ENCODE measurements at places on chromosomes 2 and 18. TPM values are rescaled to one million over a fixed set of nuclear protein-coding genes. Genes with fewer than 3 reads are reported as not detected.

CD8B2 gene
- polyA plus RNA-seq = 0.15 TPM

- DNase-seq = no peak
These were observed 294.3 kb upstream of the SETBP1 start for GRCh38 chr18:44386401-44386800.

GKN1 gene
- polyA plus RNA-seq = not detected

DNA sequence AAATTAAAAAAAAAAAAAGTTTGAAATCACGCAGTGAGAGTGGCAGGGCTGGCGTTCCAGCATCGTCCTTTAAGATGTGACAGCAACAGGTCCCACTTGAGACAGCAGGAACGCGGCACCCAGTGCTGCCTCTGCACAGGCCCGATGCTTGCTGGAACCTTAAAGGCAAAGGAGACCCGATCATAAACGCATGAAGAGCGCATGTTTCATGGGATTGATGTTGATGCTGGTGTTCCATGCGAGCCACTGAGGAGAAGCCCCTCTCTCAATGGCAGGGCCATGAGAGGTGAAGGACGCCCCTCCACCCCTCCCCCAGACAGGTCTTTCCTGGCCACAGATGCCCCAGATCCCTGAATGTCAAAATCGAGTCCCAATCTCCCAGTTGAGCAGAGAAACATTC, 17.9 kb upstream of the ALPI start:
- DNase-seq = no peak

BOK gene
- 16.3 TPM for polyA plus RNA-seq

TMEM163 gene
- 2.3 TPM for polyA plus RNA-seq

- DNase-seq = no peak
These were observed 98.1 kb downstream of the ARMC9 start for GRCh38 chr2:231296401-231296974.

GRCh38 chr2:164430166-164430783, 191.0 kb downstream of the GRB14 start:
- DNase-seq = peak; percentile 24

DNA sequence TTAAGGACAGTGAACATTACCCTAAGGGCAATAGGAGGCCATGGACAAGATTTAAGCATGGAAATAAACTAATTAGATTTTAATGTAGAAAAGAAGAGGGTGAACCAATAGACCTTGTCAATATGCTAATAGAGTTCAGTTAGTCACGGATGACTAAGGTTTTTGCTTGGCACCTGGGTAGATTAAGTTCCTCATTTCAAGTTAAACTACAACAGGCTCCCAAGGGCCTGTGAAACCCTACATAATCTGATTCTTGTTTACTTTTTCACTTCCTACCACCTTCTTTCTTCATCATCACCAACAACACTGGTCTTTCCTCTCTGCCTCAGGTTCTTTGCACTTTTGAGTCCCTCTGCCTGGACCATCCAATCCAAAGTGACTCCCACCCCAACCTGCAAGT, 14.8 kb downstream of the SP110 start:
- no peak for DNase-seq

DNA sequence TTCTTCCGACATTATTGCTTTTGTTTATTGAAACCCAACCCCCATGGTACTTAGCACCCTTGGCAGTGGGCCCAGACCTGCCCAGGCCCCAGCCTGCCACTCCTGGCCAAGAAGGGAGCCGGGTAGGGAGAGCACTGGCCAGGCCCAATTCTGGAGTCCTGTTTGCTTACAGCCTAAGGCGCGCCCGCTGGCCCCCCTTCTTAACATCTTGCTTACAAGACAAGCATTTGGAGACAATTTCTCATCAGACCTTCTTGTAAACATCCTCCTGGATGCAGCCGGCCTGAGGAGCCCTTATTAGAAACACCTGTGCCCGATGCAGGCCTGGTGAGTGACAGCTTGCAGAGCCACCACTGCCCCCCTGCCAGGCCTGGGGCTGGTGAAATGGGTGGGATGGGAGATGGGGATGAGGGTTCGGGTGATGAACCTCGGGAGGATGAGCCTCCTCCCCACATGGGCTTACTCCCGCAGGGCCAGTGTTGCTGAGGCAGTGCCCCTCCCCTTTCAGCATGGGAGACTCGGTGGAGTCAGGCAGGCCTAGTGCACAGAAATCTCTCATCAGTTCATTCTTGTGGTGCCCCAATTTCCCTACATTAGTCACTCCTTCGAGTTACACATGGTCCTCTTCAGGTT, 217.5 kb downstream of the CYP26B1 start:
- no peak for DNase-seq

FAM237A gene
- not detected for polyA plus RNA-seq

DNA sequence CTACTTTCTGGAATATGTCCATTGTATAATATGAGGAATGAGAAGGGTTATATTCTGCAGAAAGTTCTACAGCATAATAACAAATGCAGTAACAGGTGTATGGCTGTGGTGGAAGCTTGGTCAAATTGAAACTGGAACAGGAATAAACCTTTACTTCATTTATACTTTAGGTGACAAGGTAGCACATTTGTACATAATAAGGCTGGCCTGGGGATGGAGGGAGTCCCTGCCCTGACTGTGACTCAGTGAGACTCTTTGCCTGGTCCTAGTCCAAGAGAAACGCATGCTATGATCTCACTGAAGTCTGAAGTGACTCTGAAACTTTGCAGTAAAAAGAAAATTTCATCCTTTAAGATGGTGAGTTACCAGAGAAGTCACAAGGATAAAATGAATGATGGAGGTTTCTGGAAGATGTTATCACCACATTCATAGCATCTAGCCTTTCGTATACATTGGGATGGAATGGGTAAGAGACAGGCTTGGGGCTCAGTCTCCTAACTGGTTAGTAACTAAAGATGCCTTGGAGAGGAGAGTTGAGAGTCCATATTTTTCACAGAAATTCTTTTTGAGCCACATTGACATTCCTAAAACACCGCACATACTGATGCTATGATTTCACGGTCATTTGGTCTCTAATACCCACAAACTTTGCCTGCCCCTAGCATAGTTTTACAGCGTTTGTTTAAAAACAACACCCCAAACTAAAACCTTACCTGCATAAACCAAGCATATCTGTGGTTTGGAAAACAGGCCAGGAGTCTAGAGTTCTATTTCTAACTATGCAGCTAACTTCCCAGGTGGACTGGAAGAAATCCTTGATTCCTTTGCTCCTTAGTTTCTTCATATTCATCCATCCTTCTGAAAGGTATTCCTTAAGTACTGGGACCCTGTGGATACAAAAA, 42.4 kb upstream of the NABP1 start:
- DNase-seq = no peak

- no peak for DNase-seq
These were observed 45.0 kb downstream of the MAP2 start for GRCh38 chr2:209468846-209469245.

DNA sequence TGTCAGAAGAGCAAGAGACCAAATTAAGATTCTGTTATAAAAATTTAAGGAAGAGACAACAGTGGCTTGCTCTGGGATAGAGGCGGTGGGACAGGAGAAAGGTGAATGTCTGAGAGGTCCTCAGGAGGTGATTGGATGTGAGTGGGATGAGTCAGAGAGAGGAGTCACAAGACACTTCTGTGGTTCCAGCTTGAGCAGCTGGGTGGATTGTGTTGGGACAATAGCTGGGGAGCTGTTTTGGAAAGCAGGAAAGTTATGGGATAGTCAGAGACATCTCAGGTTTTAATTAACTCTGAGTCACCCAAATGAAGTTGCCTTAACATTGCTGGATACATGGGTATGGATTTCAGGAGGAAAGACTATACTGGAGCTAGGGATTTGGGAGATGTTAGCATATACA, 218.0 kb upstream of the TRIB2 start:
- DNase-seq = no peak

GRCh38 chr2:232043966-232044365, 82.5 kb downstream of the DIS3L2 start:
- no peak for DNase-seq

GPR55 gene
- polyA plus RNA-seq = 0.22 TPM

GRCh38 chr2:189465478-189465877, 24.2 kb downstream of the WDR75 start:
- no peak for DNase-seq

- DNase-seq = no peak
These were observed 136.0 kb downstream of the ZNF804A start for GRCh38 chr2:184734338-184734737.

DNA sequence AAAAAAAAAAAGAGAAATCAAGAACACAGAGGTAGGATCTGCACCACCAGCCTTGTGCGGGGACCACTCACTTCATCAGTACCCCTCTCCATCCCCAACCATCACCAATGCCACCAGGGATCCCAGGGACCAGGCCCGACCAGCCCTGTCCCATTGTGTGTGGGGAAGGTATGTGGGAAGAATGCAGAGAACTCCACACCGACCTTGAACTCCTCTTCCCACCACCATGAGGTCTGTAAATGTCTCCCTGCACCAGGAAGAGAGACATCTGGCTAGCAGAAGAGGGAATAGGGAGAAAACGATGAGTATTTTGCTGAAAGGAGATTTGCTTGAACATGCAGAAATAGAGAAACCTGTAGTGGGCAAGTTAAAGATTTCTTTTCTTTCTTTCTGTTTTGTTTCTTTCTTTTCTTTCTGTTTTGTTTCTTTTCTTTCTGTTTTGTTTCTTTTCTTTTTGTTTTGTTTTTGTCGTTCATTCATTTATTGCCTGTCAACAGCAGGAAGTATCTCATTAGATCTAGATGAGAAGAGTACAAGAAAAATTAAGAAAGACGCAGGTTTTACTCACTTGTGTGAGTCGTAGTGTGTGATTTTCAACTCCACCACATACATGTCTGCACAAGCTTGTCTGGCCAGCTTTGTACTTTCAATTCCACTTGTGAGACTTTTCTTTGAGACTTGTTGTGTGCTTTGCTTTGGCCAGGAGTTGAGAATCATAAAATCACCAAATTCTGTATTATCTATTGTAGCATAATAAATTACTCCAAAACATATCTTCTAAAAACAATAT, 179.8 kb upstream of the HAAO start:
- no peak for DNase-seq

- DNase-seq = no peak
These were observed 103.7 kb downstream of the RBMS1 start for GRCh38 chr2:160389875-160390274.

GRCh38 chr2:33069894-33070651, 123.3 kb downstream of the LTBP1 start:
- DNase-seq = no peak

DNA sequence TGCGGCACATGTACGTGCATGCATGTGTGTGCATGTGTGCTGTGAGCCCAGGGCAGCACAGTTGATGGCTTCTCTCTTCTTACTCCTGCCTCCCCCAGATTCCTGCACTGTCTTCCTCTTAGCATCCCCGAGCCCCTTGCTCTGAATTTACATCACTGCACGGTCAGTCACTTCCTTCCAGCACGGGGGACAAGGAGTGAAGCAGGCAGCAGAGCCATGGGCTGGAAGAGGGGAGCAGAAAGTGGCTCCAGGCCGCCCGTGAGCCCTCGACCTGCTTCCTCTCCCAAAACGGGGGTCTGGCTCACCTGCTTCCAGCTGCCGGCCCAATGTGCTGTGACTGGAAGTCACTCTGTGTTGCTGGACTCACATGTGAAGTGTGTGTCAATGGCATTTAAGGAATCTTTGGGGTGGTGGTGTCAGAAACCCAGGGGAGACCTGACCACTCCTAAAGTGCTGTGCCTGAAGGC, 106.1 kb downstream of the FAM210A start:
- no peak for DNase-seq

BBS5 gene
- polyA plus RNA-seq = 20.3 TPM

LOXHD1 gene
- 0.83 TPM for polyA plus RNA-seq

DNA sequence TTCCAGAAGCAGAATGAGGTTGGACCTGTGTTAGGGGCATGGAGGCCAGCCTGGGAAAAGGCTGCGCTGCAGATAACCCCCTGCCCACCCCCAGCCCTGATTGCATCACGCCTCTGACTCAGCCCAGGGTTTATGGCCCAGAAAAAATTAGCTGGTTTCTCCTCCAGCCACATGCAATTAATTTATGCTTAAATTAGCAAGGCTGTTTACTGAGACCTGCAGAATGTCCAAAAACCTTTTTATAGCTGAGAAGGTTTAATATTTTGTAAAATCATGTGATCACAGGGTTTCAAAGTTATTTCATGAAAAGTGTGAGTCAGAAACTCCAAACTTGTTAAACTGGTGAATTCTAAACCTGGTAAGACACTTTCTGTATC, 123.1 kb upstream of the HDAC4 start:
- DNase-seq = no peak

AOX1 gene
- polyA plus RNA-seq = 2.4 TPM

MYO1B gene
- polyA plus RNA-seq = 92.5 TPM

DNA sequence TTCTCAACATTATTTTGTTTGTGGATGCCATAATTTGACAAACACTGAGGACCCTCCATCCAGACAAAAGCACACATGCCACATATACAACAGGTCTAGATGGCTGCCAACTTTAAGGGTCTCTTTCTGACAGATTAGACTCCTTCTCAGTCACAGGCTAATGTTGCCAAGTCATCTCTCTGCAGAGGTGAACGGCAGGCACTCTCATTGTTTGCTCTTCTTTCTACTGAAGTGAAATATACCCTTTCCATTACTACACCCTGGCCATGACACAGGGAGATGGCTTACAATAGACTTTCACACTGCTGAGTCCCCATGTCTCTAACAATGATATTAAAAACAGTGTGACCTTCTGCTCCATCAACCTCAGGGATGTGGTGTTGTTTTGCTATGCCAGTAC, 47.5 kb upstream of the ZNF397 start:
- no peak for DNase-seq

GRCh38 chr2:112542984-112543661, 858 bp downstream of the POLR1B start:
- no peak for DNase-seq

QPCT gene
- 14.3 TPM for polyA plus RNA-seq

DNA sequence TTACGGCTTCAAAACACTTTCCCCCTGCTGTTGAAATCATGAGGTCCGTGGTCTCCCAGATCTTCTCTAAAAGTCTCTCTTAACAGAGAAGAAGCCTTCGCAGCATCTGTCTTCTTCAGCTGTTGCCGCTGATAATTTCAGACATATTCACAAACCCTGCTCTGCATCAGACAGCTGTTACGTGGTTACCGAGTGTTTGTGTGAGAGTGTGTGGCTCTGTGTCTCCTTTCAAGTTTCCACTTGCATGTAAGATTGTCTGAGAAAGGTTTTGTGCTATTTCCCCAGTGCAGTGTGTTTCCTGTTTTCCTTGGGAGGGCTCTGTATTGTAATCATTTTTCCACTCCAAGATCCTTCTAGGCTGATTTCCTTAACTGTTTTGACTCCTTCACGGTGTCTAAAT, 32.8 kb downstream of the MAIP1 start:
- no peak for DNase-seq

- DNase-seq = no peak
These were observed 102.5 kb downstream of the USP40 start for GRCh38 chr2:233464056-233464455.

DNA sequence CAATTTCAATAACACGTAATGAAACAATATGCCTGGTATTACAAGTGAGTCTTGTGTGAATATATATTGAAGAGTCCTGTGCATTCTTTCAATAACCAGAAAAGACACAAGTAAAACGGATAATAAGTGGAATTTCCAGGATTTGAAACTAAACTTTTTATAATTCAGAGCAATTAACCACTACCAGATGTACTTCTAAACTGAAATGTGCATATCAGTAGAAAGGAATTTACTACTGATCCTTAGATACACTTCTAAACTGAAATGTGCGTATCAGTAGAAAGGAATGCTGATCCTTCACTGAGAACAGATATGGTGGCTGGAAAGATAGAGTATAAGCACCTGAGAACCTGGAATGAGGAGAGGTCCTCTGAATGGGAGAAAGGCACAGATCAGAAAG, 470.9 kb upstream of the SPHKAP start:
- no peak for DNase-seq
